ENCODE measurements at places on chromosomes 3 and 15.

GRCh38 chr3:151766454-151766853 is 32.7 kb downstream of the AADACL2 start:
- H3K27ac ChIP-seq = no peak overlapping the region
- peaks cover 4% of the 10 kb centered on the region for H3K4me1 ChIP-seq
- no peak overlapping the region for H3K4me3 ChIP-seq
- H3K27me3 ChIP-seq = no peaks in the 10 kb centered on the region
- H3K36me3 ChIP-seq = no peaks in the 10 kb centered on the region

DNA sequence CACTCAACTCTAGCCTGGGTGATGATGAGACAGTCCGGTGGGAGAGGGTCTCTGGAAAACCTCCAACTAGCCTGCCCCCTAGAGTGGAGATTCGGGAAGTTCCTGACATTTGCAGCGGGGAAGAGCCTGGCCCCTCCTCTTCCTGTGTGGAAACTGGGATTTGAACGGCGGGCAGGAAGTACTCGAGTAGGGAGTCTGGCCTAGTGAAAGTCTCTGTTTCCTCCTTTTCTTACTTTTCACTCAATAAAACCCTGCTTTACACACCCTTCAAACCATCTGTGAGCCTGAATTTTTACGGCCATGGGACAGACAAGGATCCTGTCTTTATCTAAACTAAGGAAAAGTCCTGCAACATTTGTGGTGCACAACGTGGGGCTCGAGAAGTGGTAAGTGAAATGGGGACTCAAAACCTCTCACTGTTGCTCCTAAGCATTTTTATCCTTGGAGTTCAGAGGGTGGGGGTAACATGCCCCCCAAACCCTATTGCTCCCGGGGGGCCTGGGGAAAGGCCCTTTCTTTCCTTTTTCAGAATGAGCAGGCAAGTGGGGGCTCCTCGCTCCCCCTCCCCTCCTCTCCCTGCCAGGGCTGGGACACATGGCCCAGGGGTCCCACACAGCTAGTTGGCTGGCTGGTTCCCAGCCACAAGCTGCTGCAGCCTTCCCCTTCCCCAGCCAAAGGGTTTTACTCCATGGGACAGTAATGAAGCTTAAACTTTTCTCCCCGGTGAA is 224.7 kb upstream of the GBE1 start:
- no peak for DNase-seq
- H3K4me3 ChIP-seq = no peak overlapping the region
- H3K27ac ChIP-seq = no peak overlapping the region

GRCh38 chr15:63210151-63211091 is 21.0 kb downstream of the RAB8B start:
- H3K4me3 ChIP-seq = no peak overlapping the region
- no peaks in the 10 kb centered on the region for H3K36me3 ChIP-seq
- H3K27me3 ChIP-seq = no peaks in the 10 kb centered on the region
- peaks cover 2% of the 10 kb centered on the region for H3K4me1 ChIP-seq
- no peak for DNase-seq

DNA sequence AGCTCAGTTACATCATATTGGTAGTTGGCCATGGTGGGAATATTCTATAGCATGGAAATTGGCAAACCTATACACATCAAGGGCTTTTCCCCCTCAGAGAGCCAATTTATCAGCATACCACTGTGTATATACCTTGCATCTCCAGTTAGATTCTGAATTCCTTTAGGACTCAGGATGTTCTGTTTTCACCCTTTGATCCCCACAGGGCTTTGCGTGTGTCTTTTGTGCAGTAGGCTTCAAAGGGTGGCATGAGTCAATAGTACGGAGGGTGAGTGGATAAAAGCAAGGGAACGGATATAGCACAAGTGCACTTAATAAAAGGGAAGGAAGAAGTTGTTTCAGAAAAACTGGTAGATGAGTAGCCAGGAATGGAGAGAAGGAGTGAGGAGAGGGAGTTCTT is 99.2 kb upstream of the RGMA start:
- H3K36me3 ChIP-seq = no peaks in the 10 kb centered on the region
- H3K4me1 ChIP-seq = peaks cover 2% of the 10 kb centered on the region
- no peak for DNase-seq

DNA sequence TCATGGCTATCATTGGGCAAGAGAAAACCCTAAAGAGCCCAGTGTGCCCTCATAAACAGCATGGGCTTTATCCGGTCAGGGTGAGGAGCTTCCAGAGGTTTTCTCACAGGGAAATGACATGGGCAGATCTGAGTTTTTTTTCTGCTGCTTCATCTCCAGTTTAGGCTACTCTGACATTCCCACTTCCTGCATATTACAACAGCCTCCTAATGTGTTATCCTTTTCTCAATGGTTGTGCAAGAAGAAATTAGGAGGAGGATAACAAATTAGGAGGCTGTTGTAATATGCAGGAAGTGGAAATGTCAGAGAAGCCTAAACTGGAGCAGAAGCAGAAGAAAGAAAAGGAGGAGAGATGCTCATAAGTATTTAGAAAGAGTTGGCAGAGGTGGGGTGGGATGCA is 175.6 kb downstream of the MTHFS start:
- no peak overlapping the region for H3K27ac ChIP-seq

DNA sequence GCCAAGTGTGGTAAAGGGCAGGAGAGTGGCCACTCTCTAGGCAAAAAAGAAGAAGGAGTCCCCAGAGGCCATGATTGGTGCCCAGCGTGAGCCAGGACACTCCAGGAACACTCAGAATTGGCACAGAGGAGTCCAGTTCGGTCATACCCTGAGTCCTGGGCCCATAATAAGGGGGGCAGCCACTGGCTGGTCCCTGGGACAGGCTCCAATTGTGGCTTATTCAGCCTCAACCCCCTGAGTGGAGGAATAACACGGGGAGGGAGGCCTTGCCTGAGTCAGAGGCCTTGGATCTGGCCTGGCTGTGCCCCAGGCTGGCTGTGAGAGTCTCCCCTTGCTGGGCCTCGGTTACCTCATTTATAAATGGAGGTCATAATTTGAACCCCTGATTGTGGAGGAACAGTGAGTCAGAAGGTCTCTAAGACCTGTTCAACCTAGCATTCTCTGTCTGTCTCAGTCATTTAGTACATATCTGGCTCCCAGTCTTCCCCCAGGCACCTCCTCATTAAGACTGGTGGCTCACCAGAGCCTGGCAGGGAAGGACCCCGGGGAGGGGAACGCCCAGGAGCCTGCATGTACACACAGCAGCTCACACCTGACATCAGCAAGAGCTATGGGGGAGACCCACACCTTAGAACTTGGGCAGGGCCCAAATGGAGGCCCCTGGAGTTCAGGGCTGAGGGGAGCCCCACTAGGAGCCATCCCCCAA is 95.9 kb upstream of the ATP2B2 start:
- no peak overlapping the region for H3K4me3 ChIP-seq
- peaks cover 8% of the 10 kb centered on the region for H3K4me1 ChIP-seq
- no peak for DNase-seq
- peaks cover 10% of the 10 kb centered on the region for H3K27me3 ChIP-seq
- no peaks in the 10 kb centered on the region for H3K36me3 ChIP-seq
- no peak overlapping the region for H3K27ac ChIP-seq

DNA sequence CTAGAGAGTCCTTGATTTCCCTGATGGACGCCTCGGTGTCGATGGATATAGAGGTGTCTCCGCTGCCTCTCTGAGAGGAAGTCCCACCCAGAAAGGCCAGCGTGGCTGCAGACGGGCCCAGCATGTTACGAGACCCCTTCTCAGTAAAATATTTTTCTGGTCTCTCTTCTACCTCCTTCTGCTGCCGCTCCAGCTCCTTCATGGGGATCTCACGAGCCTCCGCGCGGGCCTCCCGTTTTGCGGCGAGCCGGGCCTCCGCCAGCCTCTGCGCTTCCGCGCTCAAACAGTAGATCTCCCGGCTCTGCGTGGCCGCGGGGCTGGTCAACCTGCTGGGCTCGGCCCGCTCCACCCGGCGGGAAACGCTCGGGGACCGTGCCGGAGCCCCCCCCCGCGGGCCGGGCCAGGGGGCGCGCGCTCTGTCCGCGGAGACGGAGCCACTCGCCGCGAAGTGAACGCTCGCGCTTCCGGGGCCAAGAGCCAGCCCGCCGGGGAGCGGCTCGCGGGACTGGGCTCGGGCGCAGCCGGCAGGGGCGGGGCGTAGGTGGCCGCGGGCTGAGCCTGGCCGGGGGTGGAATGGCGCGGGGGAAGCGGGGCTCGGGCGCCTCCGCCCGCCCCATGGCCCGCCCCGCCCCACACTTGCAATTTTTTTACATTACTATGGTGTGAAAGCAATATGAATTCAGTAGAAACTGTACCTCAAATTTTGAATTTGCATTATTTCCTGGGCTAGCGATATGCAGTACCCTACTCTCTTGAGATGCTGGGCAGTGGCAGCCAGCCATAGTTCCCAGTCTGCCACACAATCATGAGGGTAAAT is 10.2 kb upstream of the KCNMB3 start:
- DNase-seq = peak; percentile 29
- peak overlapping the region; percentile 45 for H3K4me3 ChIP-seq
- H3K36me3 ChIP-seq = no peaks in the 10 kb centered on the region
- no peaks in the 10 kb centered on the region for H3K27me3 ChIP-seq
- H3K4me1 ChIP-seq = no peaks in the 10 kb centered on the region

GRCh38 chr15:77481670-77482069 is 61.0 kb downstream of the HMG20A start:
- H3K4me1 ChIP-seq = peaks cover 4% of the 10 kb centered on the region
- H3K27me3 ChIP-seq = no peaks in the 10 kb centered on the region
- H3K36me3 ChIP-seq = peaks cover 12% of the 10 kb centered on the region
- DNase-seq = no peak

DNA sequence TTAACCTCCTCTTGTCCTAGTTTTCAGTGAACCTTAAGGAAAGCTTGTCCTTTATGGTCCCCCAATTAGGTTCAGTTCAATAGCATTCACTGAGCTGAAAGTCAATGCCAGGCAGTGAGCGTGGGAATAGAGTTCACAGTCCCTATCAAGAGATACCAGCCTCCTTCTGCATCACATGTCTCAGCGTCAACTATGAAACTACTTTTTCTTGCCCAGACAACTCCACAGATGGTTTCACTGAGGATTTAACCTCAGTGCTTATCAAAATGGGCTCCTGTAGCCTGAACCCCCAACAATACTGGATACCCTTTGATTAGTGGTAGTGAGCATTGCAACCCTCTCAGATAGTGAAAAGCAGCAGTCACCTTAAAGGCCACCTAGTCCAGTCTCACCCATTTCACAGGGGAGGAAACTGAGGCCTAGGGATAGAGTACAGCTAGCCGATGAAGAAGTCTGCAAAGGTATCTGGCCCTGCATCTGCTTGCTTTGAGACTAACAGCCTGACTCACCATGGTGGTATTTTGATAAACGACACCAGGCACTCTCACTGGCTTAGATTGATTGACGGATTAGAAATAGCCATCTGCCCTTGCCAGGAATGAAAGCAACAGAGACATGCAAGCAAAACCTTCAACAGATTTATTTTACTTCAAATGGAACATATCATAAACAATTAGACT is 1.6 kb upstream of the UBA3 start:
- peaks cover 16% of the 10 kb centered on the region for H3K36me3 ChIP-seq
- H3K4me1 ChIP-seq = peaks cover 29% of the 10 kb centered on the region
- H3K4me3 ChIP-seq = no peak overlapping the region
- H3K27me3 ChIP-seq = no peaks in the 10 kb centered on the region

DNA sequence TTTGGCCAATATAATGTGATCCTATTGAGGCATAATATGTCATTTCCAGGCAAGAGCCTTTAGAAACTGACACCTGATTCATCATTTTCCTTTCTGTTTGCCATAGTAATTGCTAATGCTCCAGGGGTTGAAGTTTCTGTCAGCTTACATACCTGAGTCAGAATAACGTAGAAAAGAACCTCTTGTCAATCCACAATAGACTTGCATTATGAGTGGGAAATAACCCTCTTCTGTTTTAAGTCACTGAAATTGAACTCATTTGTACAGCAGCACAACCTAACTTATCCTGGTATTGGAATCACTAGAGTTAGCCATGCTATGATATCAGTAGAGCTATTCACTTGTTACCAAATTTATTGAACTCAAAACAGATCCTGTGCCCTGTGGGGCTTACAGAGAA is 101.7 kb upstream of the TP63 start:
- no peaks in the 10 kb centered on the region for H3K27me3 ChIP-seq
- no peak overlapping the region for H3K27ac ChIP-seq
- DNase-seq = no peak
- no peaks in the 10 kb centered on the region for H3K36me3 ChIP-seq

DNA sequence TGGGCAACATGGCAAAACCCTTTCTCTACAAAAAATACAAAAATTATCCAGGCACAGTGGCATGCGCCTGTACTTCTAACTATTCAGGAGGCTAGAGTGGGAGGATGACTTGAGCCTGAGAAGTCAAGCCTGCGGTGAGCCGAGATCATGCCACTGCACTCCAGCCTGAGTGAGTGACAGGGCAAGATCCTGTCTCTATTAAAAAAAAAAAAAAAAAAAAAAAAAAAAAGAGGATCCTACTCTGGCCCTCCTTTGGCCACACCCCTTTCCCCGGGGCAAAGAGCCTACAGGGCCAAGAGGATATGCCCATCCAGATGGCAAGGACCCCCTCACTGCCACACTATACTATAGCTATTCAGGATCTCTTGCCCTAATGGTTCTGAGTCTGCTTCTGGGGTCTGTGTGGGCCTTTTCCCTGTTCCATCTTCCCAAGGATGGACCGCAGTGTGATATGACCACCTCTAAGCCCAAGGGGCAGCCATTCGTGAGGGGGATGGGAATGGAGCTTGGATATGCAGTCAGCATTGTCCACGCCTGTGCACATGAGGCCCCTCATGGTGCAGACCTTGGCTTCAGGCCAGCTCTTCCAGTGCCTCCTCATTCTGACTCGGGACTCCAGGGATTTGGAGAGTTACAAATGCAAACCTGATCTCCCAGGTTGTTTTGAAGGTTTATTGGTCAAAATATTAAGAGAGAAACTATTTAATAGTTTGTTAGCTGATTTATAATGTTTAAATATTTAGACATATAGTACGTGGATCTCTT is 7.3 kb downstream of the TYRO3 start:
- H3K36me3 ChIP-seq = peaks cover 72% of the 10 kb centered on the region
- H3K27me3 ChIP-seq = no peaks in the 10 kb centered on the region
- H3K4me1 ChIP-seq = peaks cover 65% of the 10 kb centered on the region
- no peak overlapping the region for H3K4me3 ChIP-seq

DNA sequence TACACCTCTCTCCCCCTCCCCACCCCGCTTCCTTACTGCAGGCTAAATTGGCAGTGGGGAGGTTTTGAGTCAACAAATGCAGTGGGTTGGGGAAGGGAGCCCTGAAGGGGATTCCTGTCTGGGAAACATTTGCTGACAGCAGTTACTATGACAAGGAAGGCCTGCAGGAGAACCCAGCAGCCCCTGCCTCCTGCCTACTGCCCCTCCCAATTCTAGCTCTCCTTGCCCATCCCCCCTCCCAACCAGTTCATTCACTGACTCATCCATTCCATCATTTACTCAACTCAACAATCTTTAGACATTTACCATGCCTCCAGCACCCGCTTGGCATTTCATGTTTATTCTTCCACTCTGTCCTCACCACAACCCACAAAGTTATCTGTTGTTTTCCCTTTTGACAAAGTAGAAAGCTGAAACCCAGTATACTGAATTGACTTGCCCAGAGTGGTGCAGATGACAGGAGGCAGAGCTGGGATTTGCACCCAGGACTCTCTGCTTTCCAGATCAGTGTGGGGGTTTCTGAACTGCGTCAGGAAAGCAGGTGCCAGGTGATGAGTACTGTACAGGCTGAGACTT is 75.0 kb downstream of the MAGEF1 start:
- H3K36me3 ChIP-seq = no peaks in the 10 kb centered on the region
- DNase-seq = no peak
- no peak overlapping the region for H3K4me3 ChIP-seq
- peak overlapping the region; percentile 74 for H3K27ac ChIP-seq
- no peaks in the 10 kb centered on the region for H3K27me3 ChIP-seq

- peaks cover 4% of the 10 kb centered on the region for H3K4me1 ChIP-seq
- H3K36me3 ChIP-seq = no peaks in the 10 kb centered on the region
- no peak for DNase-seq
These were observed 1.9 kb downstream of the PIGZ start for GRCh38 chr3:196966526-196967401.

Measured in neuronal stem cell (in vitro differentiated cells).